Activated CD8-positive, alpha-beta memory T cell treated with anti-CD3 and anti-CD28 coated beads for 4 hours (primary cell): ENCODE measurements at places on chromosomes 1 and 21.

GRCh38 chr1:118933051-118933781, 54.9 kb downstream of the TBX15 start:
- DNase-seq, result no peak

GRCh38 chr1:235906436-235906835, 39.7 kb upstream of the LYST start:
- DNase-seq, result no peak

- no peak for DNase-seq
Measured at GRCh38 chr1:160308451-160309184, 23.7 kb upstream of the PEX19 start.

GRCh38 chr1:115134850-115135480, 45.7 kb upstream of the TSPAN2 start:
- no peak for DNase-seq

DNA sequence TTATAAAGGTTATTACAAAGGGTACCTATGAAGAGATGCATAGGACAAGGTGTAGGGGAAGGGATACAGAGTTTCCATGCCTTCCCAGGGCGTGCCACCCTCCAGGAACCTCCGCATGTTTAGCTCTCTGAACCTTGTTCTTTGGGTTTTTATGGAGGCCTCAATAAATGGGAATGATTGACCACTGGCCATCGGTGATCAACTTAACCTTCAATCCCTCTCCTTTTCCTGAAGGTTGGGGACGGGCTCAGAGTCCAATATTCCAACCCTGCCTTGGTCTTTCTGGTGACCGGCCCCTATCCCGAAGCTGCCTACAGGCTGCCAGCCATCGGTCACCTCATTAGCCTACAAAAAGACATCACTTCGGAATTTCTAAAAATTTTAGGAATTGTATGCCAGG, 11.7 kb downstream of the CD244 start:
- no peak for DNase-seq
